Placental epithelial cell (primary cell): ENCODE measurements at places on chromosomes 2 and 18. TPM values are rescaled to one million over a fixed set of nuclear protein-coding genes. Genes with fewer than 3 reads are reported as not detected.

The STAM2 gene
- total RNA-seq = 21.2 and 32.5 TPM in 2 replicates

The CNNM4 gene
- total RNA-seq = 7.0 and 9.0 TPM in 2 replicates

The PAX3 gene
- total RNA-seq = not detected in 2 replicates

The CYBRD1 gene
- 15.8 and 44.4 TPM in 2 replicates for total RNA-seq

The RAB17 gene
- total RNA-seq = under 0.01 and 1.3 TPM in 2 replicates

The PROKR1 gene
- not detected in 2 replicates for total RNA-seq

The IL1F10 gene
- 0.43 TPM in 1 of 2 replicates, not detected in the other for total RNA-seq

The ZSWIM2 gene
- total RNA-seq = not detected in 2 replicates
